ENCODE measurements at places on chromosomes 7 and 10. TPM values are rescaled to one million over a fixed set of nuclear protein-coding genes. Genes with fewer than 3 reads are reported as not detected.

HGF gene
- not detected for polyA plus RNA-seq

SEC31B gene
- polyA plus RNA-seq, result 0.57 TPM

VSTM4 gene
- polyA plus RNA-seq, result 0.03 TPM

DNA sequence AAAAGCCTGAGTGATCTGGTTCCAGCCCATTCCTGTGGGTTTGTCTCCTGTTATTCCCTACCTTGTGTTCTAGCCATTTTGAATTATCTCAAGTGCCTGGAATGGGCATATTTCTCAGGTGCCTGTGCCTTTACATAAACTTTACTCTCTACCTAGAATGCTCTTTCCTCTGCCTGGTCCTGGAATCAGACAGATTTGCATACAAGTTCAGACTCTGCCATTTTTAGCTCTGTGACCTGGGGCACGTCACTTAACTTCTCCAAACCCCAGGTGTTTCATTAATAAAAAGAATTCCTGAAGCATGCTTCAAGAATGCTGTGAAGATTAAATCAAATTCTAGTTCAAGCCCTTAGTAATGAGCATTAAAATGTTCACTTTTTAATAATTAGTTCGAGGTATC, 7.8 kb downstream of the DCLRE1A start:
- DNase-seq, result no peak

PRPS1L1 gene
- polyA plus RNA-seq, result not detected

- no peak for DNase-seq
Measured at GRCh38 chr10:18217577-18217976, 77.4 kb downstream of the CACNB2 start.

DNA sequence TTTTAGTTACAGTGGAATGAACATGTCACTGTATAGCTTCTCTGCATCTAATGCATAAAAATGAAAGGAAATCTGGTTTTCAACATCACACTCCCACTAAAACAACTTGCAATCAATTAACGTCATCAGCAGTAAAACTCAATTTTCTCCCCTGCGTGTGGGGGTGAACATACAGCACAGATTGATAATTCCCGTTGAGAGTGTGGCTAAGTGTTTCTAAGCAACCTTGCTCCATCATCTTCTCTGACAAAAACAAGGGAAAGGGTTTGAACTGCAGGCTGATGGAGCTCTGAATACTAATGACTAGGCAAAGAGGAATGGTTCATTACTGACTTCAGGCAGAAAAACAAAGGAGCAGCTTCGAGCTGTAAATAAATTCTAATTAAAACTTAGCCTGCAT, 238.3 kb downstream of the PARD3 start:
- DNase-seq, result no peak

FGFBP3 gene
- polyA plus RNA-seq, result 0.48 TPM

IKZF1 gene
- 91.3 TPM for polyA plus RNA-seq

GRCh38 chr10:21399392-21400035, 126.0 kb downstream of the SKIDA1 start:
- no peak for DNase-seq

DNA sequence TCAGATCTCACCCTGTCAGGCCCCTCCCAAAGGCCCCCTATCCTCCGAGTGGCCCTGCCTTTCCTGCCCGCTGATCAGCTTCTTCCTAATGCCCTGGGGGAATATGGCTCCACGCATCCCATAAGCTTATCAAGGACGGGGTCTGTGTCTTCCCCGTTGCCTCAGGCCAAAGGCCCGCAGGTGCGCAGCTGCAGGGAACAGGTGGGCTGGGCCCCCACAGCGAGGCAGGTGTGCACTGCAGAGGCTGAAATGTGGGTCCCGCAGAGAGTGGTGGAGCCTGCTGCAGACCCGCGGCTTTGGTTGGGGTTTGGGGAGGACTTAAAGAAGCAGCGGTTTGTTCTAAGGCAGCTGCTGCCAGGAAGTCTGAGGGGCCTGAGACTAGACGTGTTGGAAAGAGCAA, 220.8 kb upstream of the TCERG1L start:
- no peak for DNase-seq

GRCh38 chr7:2617325-2617905, 14.4 kb upstream of the TTYH3 start:
- DNase-seq, result no peak

GRCh38 chr10:91700273-91700672, 67.4 kb upstream of the PPP1R3C start:
- no peak for DNase-seq

BCCIP gene
- 63.6 TPM for polyA plus RNA-seq

GRCh38 chr10:121157998-121158397, 306.8 kb downstream of the WDR11 start:
- DNase-seq, result no peak

DNA sequence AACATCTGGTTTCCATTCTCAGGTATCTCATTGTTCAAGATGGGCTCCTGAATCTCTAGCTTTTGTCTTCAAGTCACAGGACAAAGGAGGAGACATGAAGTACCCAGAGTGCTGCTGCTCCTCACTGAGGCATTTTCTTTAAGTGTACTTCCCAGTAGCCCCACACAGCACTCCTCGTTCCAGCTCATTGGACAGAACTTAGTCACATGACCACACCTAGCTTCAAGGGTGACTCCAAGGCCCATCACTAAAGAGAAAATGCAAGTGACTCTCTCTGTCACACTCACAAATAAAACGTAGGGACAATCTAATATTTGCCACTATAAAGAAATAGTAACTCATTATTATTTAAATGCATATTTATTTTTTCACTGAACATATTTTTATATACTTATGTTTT, 58.3 kb upstream of the NEUROD6 start:
- DNase-seq, result no peak

CLDN15 gene
- polyA plus RNA-seq, result not detected

- no peak for DNase-seq
Measured at GRCh38 chr10:118927321-118927720, 102.2 kb upstream of the NANOS1 start.

- DNase-seq, result no peak
Measured at GRCh38 chr10:61153771-61154170, 209.8 kb upstream of the RHOBTB1 start.

GRCh38 chr7:47893238-47893637, 55.0 kb downstream of the PKD1L1 start:
- DNase-seq, result no peak

GRCh38 chr10:69569396-69569934, 3.8 kb downstream of the NEUROG3 start:
- DNase-seq, result no peak

- DNase-seq, result peak; percentile 44
Measured at GRCh38 chr7:43586251-43586900, 3.5 kb downstream of the STK17A start.

- DNase-seq, result no peak
Measured at GRCh38 chr10:33066558-33067236, 108.7 kb upstream of the ITGB1 start.

PPP1R17 gene
- polyA plus RNA-seq, result not detected

DNA sequence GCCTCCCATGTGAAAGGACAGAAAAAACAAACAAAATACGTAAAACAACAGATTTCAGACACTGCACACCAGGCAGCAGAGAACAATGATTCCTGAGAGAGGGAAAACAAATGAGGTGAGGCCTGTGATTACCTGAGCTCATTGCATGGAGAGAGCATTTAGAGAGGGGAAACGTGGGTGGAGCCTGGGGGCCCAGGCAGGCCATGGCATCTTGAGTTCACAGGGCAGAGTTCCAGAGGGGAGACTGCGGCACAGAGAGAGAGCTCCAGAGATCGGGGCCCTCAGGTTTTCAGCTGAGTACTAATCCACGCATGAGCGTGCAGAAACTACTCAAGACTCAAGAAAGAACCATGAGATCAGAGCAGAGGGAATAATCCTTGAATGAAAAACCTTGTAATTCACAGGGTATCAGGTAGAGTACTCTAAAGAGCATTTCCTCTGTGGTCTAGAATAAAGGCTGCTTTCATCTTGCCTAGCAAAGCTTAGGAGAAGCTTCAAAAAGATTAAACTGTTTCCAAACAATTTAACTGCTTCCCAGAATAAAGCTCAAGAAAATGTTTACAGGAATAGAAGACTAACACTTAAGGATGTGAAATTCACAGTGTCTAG, 46.6 kb upstream of the ARHGAP12 start:
- DNase-seq, result no peak

DNA sequence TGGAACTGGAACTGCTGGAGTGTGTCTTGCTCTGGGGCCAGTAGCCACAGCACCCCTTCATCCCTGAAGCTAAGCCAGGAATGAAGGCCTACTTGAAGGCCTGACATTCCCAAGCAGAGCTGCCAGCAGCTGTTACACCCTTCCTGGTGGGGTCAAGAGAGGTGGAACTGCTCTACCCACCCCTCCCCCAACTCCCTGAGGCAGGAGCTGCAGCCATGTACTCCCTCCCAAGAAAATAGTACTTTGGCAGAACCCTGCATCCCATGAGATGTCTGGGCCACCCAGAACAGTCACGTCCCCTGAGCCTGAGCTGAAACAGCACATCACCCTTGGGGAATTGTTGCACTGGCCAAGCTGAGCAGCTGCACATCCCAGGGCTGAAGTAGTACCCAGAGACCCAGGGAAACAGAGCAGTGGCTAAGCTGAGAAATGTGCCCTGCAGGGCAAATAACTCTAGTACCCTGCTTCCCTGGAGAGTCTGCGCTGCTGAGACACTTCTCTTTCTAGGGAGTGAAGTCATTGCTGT, 63.4 kb upstream of the PLA2G12B start:
- no peak for DNase-seq

GRCh38 chr7:138825049-138825721, 27.2 kb upstream of the ATP6V0A4 start:
- DNase-seq, result no peak

DNA sequence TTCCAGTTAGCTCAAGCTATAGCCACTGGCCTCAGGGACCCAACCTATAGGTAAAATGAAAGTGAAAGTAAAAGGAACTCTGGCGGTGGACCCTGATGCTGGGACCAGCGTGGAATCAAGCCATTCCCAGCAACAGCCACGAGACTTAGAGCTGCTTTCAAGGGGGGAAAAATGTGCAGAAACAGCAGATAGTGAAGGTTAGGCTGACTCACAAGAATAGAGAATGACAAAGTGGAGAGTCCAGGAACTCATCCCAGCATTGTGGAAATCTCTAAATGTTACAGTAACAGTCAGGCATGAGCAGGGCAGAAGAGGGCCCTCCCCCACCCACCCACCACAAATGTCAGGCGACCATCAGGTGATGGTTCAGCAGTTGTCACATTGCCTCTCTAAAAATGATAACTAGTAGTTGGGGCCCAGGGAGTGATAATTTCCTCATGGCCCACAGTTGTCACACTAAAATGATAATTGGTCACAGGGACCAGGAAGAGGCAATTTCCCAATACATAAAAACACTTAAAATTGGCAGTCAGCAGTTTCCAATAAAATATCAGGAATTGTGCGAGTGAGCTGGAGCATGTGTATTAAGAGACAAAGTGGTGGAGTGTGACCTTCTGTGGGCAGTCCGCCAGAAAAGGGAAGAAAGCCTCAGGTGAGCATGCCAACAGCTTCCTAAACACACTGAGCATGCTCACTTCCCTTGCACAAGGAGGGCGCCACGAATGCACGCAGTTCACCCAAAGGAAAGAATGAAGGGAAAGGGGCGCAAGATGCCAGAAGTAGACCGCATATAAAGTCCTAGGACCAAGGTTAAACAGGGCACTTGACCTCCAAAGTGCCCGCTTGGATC, 129.8 kb upstream of the PPP1R3A start:
- DNase-seq, result no peak

GRCh38 chr7:121394709-121395140, 1.4 kb downstream of the FAM3C start:
- no peak for DNase-seq

KLF14 gene
- polyA plus RNA-seq, result not detected

C10orf53 gene
- not detected for polyA plus RNA-seq

DNA sequence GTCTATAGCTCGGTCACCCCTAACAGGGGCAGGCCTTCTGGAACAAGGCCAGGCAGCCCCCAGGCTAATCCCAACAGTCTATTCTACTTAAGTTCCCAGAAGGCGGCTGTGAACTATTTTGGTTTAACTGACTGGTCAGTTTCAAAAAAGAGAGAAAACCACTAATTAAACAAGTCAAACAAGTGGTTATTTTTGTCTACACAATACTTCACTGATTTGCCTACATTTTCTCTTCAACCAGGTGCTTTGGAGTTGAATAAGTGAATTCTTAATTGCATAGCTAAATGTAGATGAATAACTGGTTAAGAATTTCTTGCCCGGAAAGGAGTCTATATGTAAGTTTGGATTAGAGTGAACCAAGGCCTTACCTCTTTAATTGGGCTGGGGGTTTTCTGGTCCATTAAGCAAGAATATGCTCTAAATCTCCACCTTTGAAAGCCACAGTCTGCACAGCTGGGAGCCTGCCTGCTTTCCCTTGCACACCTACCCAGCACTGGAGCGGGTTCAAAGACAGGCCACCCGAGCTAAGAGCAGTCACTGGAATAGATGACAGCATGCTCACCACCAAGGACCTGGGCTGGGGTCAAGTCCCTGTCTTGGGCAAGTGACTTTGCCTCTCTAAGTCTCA, 70.4 kb downstream of the TBXAS1 start:
- DNase-seq, result no peak

- DNase-seq, result no peak
Measured at GRCh38 chr7:134932707-134933370, 53.5 kb upstream of the AGBL3 start.

CD36 gene
- polyA plus RNA-seq, result 11.4 TPM

OPALIN gene
- polyA plus RNA-seq, result not detected

DNA sequence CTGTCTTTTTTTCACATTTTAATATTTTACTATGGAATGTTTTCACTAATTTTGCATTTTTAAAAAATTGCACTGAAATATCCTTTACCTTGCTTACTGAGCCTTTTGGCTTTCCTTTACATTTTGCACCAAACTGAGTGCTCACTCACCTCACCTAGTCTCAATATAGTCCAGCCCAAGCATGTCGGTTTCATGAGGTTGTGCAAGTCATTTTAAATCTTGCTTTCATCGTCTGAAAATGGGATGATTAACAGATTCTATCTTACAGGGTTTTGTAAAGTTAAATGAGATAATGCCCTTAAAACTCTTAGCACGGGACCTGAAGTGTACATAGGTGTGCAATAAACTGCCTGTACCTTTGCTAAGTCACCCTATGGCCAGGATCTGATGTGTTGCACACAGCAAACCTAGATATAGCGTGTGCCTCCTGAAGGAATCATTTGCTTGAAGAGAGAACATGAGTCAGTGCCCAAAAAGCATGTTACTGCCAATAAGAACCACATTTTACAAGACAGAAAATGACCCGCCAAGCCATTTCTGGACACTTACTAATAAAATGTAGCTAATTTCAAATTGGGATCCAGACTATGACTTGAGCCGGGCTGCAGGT, 199.8 kb downstream of the JCAD start:
- no peak for DNase-seq

- no peak for DNase-seq
Measured at GRCh38 chr10:75528392-75528791, 97.0 kb downstream of the LRMDA start.
